ENCODE measurements at places on chromosomes 2 and 18. TPM values are rescaled to one million over a fixed set of nuclear protein-coding genes. Genes with fewer than 3 reads are reported as not detected.

Gene FZD7
- total RNA-seq: 11.5 TPM

Gene ALLC
- total RNA-seq: not detected

Gene AGXT
- 0.46 TPM for total RNA-seq

Gene DPP10
- total RNA-seq: 0.46 TPM

Gene ST6GAL2
- 2.1 TPM for total RNA-seq

Gene EIPR1
- 39.8 TPM for total RNA-seq

Gene FASTKD2
- 32.8 TPM for total RNA-seq

Gene VWA3B
- 5.4 TPM for total RNA-seq

Gene GCKR
- 0.24 TPM for total RNA-seq

Gene SERPINB5
- 0.98 TPM for total RNA-seq

Gene SIX3
- total RNA-seq: not detected

Gene TFCP2L1
- 15.3 TPM for total RNA-seq

Gene BOLL
- not detected for total RNA-seq

Gene G6PC2
- total RNA-seq: not detected

Gene RNU2-63P
- not detected for total RNA-seq

Gene C18orf32
- 63.3 TPM for total RNA-seq

Gene GPR45
- total RNA-seq: not detected

Gene SCN3A
- total RNA-seq: 0.55 TPM

Gene RESP18
- not detected for total RNA-seq

Gene ANKRD23
- 2.4 TPM for total RNA-seq

Gene OSR1
- total RNA-seq: 3.2 TPM

Gene PROC
- 0.61 TPM for total RNA-seq

Gene SPC25
- 5.9 TPM for total RNA-seq

Gene SERPINB13
- total RNA-seq: not detected

Gene CFAP221
- total RNA-seq: 26.3 TPM

Gene DSG3
- total RNA-seq: not detected

Gene TMEM247
- not detected for total RNA-seq

Gene FAM210A
- total RNA-seq: 11.1 TPM

Gene CSRNP3
- total RNA-seq: 1.0 TPM

Gene FIGN
- total RNA-seq: 2.5 TPM

Gene ROCK1
- 49.4 TPM for total RNA-seq

Gene ATRAID
- total RNA-seq: 99.3 TPM

Gene KLHL30
- total RNA-seq: not detected

Gene STPG4
- 1.2 TPM for total RNA-seq

Gene TCF23
- not detected for total RNA-seq

Gene RNF152
- total RNA-seq: 11.2 TPM

Gene DSG4
- total RNA-seq: not detected

Gene RTP5
- 1.4 TPM for total RNA-seq

Gene CPS1
- total RNA-seq: 1.8 TPM

Gene DOK6
- total RNA-seq: 1.7 TPM

Gene TMEM169
- not detected for total RNA-seq

Gene ZC3H8
- total RNA-seq: 13.8 TPM

Gene SERPINB10
- total RNA-seq: not detected

Gene ALPI
- not detected for total RNA-seq

Gene NR4A2
- 3.0 TPM for total RNA-seq

Gene CIB4
- total RNA-seq: not detected

Gene IL36G
- not detected for total RNA-seq

Gene NAT8
- not detected for total RNA-seq

Gene CAD
- total RNA-seq: 66.0 TPM

Gene C1QL2
- total RNA-seq: not detected

Gene RUFY4
- total RNA-seq: not detected

Gene RFTN2
- 1.0 TPM for total RNA-seq

Gene TLX2
- not detected for total RNA-seq

Gene SPP2
- not detected for total RNA-seq

Gene KANSL1L
- 26.7 TPM for total RNA-seq

Gene PDIA6
- 209 TPM for total RNA-seq

Measured in upper lobe of left lung (tissue), 6 donors.